ENCODE measurements at places on chromosomes 2 and 18.

DNA sequence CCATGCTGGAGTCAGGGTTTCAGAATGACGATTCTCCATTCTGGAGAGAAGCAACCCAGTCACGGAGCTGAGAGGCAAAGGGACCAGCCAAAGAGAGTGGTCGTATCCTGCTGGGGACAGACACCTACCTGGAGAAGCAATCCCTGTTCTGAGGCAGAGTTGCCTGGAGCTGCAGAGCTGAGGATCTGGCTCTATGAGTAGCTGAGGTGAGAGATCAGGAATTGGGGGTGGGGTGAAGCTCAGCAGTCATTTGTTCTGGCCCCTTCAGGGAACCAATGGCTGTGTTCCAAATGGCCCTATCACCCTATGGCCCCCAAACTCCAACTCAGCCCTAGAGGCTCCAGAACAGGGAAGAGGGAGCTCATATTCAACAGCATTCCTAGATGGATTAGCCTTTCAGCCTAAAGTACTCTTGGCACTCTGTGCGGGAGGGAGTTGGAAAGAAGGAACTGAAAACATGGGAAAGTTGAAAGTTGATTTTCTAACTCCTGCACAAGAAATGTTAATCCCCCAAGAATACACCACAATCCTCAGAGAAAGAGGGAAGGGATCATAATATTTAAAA, 3.3 kb upstream of the ATRAID start:
- no peak for DNase-seq

GRCh38 chr2:240350006-240350355, 85.5 kb upstream of the GPC1 start:
- DNase-seq = no peak

- DNase-seq = no peak
Observed at GRCh38 chr2:15119722-15120175, 441.4 kb downstream of the NBAS start.

- no peak for DNase-seq
Observed at GRCh38 chr2:38095996-38096861, 20.3 kb upstream of the CYP1B1 start.

DNA sequence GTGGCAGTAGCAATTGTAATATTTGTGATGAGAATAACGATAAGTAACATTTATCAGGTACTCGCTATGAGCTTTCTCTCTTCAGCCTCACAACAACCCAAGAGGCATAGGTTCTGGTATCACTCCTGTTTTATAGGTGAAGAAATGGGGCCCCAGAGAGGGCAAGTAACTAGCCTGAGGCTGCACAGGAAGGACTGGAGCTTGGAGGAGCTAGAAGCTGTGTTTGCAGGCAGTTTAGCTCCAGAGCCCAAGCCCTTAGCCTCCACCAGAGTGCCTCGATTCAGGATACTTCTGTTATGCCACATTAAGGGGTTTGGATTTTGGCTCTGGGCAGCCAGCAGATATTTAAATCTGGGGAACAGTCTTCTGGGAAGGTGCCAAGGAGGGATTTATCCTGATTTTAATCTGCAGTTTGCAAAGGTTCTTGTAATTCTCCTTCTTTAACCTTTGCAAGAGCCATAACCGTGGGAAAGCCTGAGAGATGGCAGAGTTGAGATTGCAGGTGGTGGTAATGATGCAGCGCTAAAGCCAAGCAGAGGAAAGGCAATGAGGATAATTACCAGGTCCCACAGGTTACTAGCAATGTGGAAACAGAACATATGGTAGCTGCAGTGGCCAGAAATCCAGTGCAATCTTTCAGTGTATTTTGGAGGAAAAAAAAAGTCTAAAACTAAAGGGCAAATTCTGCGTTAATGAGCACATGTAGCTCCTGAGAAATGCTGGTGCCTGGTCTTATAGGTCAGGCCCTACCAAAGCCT, 9.1 kb downstream of the MOCOS start:
- DNase-seq = no peak

- no peak for DNase-seq
Observed at GRCh38 chr2:236517251-236518031, 52.2 kb upstream of the ACKR3 start.

GRCh38 chr2:223720367-223720766, 117.0 kb downstream of the AP1S3 start:
- no peak for DNase-seq

- DNase-seq = no peak
Observed at GRCh38 chr18:48356909-48357631, 52.1 kb downstream of the ZBTB7C start.

GRCh38 chr2:20141806-20142205, 83.1 kb downstream of the SDC1 start:
- no peak for DNase-seq

GRCh38 chr2:24579053-24579803, 88.2 kb downstream of the NCOA1 start:
- no peak for DNase-seq

DNA sequence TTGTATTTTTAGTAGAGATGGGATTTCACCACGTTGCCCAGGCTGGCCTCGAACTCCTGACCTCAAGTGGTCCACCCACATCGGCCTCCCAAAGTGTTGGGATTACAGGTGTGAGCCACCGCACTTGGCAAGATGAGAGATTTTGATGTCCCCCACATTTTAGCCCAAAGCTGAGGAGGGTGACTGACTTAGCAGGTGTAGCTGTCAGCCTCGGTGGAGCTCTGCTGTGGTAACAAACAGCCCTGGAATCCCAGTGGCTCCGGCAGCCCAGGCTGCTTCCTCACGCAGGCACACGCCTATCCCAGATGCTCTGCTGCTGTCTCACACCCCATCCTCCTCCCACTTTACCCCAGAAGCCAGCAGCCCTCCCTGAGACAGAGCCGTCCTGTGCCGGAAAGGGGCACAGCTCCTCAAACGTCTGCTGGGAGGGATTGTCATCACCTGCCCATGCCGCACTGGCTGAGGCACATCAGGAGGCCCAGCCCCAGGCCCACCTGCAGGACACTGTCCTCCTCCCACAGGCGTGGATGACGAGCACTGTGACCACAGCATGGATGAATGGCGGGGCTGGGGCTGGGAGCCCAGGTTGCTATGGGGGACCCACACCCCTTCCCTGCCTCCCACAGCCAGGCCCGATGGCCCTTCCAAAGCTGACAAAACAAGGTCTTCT, 10.6 kb upstream of the BOK start:
- DNase-seq = no peak

DNA sequence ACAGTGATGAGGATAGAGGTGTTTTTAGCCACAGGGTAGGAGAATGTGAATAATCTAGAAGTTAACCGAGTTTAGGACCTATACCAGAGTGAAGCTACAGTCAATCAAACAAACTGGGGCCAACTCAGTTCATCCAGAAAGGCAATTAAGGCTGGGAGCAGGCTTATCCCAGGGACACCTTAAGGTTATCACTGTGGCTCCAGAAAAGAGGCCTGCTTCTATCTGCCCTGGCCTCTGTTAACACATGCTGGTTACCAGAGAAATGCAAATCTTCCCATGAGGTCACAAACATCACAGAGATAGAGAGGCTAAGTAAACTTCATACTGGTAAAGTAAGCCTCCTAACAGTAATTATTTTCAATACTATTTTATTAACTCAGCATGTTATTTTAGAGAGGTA, 93.2 kb upstream of the GRB14 start:
- no peak for DNase-seq

DNA sequence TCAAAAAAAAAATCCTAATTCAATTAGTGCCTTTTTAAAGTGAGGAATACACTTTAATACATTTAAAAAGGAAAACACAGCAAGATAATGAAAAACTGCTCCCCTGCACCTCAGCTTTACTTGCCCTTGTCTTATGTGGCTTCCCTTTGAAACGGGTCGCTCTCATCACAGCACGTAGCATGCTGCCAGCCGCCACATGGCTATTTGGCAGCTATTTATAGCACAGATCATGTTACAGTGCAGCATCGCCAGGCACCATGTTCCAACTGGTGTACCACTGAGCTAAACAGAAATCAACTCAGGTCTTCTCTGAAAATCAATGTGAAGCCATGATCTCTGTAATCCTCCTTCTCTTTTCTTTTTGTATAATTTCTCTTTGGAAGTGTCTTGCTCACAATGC, 65.1 kb downstream of the TMEM182 start:
- DNase-seq = no peak
